ENCODE measurements at places on chromosomes 2 and 18. TPM values are rescaled to one million over a fixed set of nuclear protein-coding genes. Genes with fewer than 3 reads are reported as not detected.
A peak's percentile ranks its signal among the peaks of the same experiment; 100 is the strongest.

The ICOS gene
- total RNA-seq, result 55.6 TPM

DNA sequence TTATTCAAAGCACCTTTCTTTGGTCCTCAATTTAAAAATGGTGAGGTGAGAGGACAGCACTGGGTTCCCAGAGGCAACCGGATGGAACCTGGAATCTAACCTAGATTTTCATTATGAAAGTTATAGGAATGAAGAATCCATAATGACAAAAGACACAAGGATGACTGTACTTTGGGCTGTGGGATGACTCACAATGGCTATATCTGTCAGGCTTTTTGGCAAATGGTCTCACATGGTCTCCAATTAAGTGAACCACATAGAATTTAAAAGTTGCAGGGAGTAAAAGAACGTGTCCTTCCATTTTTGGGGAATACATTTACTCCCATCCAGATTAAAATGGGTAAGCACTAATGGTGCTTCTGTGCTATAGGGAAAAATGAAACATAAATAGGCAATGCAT lies 31.8 kb upstream of the LYPD1 start:
- H3K4me1 ChIP-seq, result no peaks in the 10 kb centered on the region
- no peaks in the 10 kb centered on the region for H3K36me3 ChIP-seq
- DNase-seq, result no peak
- H3K27me3 ChIP-seq, result no peaks in the 10 kb centered on the region
- H3K4me3 ChIP-seq, result no peak overlapping the region

The SLC19A3 gene
- total RNA-seq, result not detected

DNA sequence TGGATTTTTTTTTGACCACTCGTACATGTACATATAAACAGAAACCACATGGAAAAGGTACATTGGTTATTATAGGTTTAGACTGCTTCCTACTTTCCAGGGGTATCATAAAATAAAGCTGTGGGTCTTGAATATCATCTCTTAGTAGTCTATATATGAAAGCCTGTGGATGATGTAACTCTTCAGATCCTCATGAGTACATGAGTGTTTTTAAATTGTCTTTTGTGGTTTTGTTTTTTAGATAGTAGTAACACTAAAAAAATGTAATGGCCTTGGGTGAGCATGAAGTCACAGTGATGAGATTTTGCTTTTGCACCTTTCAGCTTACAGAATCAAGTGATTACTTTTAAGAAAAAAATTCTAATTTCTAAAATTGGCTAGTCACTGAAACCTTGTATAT lies 80.2 kb downstream of the RAB3GAP1 start:
- H3K27me3 ChIP-seq, result no peaks in the 10 kb centered on the region
- no peak for DNase-seq
- peaks cover 42% of the 10 kb centered on the region for H3K36me3 ChIP-seq
- H3K27ac ChIP-seq, result peak overlapping the region; percentile 48
- peaks cover 8% of the 10 kb centered on the region for H3K4me1 ChIP-seq

DNA sequence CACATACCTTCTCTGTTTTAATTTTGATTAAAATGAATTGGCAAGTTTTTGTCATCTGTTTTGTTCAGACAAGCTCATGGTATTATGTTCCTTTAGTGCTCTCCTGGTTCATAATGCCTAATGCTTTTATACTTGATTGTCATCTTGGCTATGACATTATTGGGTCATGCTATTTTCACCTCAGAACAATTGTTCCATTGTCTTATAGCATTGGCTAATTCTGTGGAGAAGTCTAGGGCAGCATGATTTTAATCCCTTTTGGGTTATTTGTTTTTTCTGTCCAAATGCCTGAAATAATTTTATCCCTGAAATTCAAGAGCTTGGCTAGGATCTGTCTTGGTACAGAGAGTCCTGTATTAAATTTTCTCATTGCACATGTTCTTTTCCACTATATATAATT lies 83.8 kb upstream of the CCDC85A start:
- no peaks in the 10 kb centered on the region for H3K36me3 ChIP-seq
- H3K27ac ChIP-seq, result no peak overlapping the region
- DNase-seq, result no peak
- no peak overlapping the region for H3K4me3 ChIP-seq
- H3K4me1 ChIP-seq, result no peaks in the 10 kb centered on the region

DNA sequence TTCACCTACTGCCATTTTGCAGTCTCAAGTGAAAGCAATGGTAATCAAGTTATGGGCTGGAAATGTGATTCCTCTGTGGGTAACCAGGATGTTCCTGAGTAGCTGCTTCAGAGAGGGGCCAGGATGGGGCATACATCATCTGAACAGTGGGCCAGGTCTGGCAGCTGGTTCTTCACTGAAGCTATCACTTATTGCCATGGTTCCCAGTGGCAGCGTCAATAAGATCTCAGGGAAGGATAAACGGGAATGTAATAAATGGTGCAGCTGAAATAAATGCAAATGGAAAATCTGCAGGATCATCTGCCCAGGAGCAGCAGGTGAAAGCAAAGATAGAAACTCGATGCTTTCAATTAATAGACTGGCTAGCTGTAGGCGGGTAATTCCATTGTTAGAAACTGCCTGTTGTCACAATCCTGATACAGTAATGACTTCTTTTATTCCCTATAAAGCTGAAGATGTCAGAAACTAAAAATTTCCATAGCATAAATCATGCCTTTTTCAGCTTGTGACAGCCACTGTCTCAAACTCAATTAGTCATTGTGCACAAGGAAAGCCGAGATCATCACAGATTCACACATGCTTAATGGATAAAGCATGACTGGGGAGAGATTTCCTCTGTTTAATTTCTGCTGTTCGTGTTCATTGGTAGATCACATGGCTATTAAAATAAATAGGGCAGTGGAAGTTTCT lies 56.2 kb upstream of the CCDC85A start:
- no peak for DNase-seq
- no peaks in the 10 kb centered on the region for H3K36me3 ChIP-seq
- no peaks in the 10 kb centered on the region for H3K27me3 ChIP-seq
- H3K27ac ChIP-seq, result no peak overlapping the region

- H3K27me3 ChIP-seq, result no peaks in the 10 kb centered on the region
- H3K27ac ChIP-seq, result no peak overlapping the region
- no peaks in the 10 kb centered on the region for H3K4me1 ChIP-seq
- no peak for DNase-seq
- no peak overlapping the region for H3K4me3 ChIP-seq
Measured at GRCh38 chr2:188382107-188382506, 90.4 kb downstream of the GULP1 start.

GRCh38 chr18:7291046-7291445 lies 60.2 kb downstream of the LRRC30 start:
- no peak overlapping the region for H3K27ac ChIP-seq
- H3K27me3 ChIP-seq, result no peaks in the 10 kb centered on the region
- no peaks in the 10 kb centered on the region for H3K36me3 ChIP-seq
- DNase-seq, result no peak
- no peaks in the 10 kb centered on the region for H3K4me1 ChIP-seq
- H3K4me3 ChIP-seq, result no peak overlapping the region
